NCI-H526 (cell line): ENCODE measurements at places on chromosomes 6 and 20.

- DNase-seq, result no peak
These were observed 47.3 kb downstream of the DAAM2 start for GRCh38 chr6:39839445-39839844.

DNA sequence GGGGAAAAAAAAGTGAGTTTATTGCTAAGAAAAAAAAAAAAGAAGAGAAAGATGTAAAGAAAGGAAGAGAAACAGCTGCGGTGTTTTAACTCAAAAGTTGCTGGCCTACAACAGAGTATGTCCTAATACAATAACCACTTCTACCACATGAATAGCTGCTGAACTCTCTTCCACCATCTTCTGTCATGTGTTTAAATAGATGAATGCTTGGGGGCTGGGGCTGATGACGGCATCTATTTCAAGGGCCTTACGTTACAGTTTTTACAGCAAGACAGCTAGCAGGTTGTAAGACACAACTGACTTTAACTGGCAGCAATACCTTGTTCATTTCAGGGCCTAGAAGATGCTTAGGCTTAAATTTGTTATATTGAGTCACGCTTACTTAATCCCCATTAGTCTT lies 50.4 kb downstream of the MAP3K7 start:
- no peak for DNase-seq

DNA sequence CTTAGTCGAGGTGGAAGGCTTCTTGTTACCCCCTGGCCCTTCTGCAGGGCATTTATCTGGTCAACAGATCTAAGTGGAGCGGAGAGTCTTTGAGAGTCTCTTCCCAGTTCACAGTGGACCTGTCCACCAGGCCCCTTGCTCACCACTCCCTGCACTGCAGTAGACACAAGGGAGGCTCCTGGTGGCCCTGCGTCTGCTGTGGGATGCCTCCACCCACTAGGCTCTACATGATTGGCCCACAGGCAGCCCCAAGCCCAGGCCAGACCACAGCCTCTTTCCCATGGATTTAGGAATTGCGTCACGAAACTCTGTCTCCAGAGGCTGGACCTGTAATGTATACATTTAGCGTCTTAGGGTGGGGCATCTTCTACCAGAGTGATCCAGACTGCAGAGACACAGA lies 28.4 kb downstream of the TBC1D7 start:
- no peak for DNase-seq

- DNase-seq, result no peak
These were observed 231.8 kb upstream of the QKI start for GRCh38 chr6:163182696-163183095.

DNA sequence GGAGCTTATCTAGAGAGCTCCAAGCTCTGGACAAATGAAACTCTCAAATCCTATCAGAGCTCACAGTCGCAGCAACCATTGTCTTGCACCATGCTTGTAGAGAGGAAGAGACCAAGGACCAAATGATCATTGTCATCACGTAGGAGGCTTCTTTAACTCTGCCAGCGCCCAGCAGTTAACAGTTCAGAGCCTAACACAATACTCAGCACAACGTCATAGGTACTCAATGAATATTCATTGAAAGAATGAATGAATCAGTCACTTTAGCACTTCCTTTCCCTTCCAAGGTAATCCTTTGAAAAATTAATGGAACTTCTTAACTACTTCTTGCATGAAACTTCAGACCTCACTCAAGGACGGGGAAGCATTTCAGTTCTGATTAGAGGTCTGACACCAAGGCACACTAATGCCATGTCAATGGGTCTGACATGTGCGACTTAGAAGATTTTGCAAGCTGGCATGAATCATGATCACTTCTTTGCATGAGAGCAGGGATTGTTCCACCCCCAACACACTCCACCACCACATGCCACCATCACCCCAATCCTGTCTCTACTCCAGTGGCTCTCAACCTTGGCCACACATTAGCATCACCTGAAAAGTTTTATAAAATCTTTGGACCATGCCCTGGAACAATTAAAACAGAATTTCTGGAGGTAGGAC lies 45.1 kb downstream of the KHDC1L start:
- no peak for DNase-seq

DNA sequence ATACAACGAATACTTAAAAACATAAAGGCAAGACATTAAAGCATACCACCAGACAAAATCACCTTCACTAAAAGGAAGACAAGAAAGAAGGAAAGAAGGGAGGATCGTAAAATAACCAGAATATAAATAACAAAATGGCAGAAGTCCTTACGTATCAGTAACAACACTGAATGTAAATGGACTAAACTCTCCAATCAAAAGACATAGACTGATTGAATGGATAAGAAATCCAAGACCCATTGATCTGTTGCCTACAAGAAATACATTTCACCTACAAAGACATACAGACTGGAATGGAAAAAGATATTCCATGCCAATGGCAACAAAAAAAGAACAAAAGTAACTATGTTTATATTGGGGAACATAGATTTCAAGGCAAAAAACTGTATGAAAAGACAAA lies 74.1 kb downstream of the LMBRD1 start:
- DNase-seq, result no peak

GRCh38 chr6:45148278-45148677 lies 179.9 kb upstream of the RUNX2 start:
- no peak for DNase-seq

DNA sequence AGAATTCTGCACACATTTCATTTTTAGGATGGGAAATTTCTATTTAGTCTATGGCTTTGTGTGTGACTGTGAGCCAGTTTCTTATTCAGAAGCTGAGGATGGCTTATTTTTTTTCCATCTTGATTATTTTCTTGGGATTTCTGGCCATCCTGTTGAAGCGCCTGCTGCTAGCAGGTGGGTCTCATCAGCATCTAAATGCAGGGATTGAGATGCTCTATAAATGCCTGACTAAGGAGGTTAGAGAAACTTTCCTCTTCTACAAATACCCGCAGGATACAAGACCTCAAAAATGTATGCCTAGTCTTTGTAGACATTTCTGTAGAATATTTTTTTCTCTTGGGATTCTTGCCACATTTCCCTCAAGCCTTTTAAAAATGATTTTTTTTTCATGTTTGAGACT lies 138.0 kb upstream of the CCN2 start:
- no peak for DNase-seq

GRCh38 chr6:3939964-3940363 lies 90.8 kb downstream of the FAM50B start:
- no peak for DNase-seq

DNA sequence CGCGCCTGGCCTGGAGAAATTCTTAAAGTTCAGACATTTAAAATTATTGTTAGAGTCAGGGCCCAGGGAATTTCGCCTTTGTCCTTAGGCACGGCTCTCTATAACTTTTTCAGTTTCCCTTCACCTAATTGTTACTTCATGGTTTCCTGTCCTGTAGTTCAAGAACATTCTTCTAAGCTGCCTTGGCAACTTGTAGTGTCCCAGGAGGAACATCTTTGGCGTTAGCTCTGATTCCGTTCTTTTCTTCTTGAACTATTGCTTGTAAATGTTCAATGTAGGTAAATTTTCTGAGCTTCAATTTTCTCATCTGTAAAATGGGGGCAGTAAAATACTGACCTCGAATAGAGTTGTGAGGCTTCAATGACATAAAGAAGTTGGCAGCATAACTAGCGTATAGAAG lies 41.8 kb downstream of the TIAM2 start:
- no peak for DNase-seq

DNA sequence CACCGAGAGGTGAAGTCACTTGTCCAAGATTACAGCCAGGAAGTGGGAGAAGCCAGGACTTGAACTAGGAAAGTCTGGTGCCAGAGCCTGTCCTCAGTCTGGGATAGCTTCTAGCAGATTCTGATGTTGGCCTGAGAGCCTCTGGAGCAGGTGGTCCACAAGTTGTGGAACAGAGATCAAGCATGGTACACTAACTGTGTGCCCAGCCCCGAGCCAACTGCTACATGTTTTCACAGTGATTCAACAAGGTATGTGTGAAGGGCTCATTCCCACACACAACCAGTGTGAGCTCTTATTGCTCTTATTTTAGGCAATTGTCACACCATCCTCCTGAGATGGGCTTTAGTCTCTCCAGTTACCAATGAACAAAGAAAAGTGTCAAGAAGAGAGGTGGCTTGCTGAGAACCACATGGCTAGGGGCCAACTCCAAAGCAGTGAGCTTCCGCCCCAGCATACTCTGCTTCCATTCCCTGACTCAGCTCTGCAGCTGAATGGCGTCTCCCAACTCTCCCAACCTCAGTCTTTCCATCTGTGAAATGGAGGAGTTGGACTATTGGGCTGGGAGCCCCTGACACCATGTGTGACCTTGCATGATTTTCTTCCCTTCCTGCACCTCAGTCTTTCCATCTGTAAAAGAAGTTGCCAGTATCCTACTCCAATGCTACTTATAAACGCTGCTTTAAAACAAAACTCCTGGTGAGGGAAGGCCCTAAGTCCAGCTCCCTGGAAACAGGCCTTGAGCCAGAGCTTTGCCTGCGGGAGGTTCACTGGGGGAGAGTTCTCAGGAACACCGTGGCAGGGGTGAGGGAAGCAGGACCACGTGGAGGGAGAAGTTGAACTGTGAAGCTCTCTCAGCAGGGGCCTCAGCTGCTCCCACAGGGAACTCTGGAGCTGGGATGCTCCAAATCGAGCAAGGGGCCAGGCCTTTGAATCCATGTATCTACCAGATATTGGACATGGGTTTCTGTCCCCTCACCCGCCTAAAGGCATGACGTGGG lies 40.9 kb downstream of the CDH22 start:
- DNase-seq, result no peak

GRCh38 chr20:22931653-22932608 lies 103.2 kb upstream of the SSTR4 start:
- no peak for DNase-seq

DNA sequence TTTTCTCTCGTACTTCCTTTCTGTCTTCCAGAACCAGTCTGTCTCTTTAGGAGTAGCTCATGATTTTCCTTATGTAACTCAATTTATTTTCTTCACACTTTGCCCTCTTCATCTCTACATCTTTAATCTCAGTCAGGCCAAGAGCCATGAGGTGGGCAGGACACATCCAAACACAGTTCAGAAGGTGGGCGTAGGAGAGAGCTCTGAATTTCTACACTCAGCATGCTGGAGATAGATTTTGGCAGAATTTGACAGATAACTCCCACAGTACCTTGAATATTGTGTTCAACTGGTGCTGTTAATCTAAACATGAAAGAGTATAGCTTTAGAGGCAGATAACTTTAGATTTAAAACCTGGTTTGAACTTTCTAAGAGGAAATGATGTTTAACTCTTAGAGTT lies 23.8 kb upstream of the ZBTB24 start:
- no peak for DNase-seq

- DNase-seq, result no peak
These were observed 878.6 kb upstream of the MANEA start for GRCh38 chr6:94698773-94699172.

- DNase-seq, result no peak
These were observed 13.9 kb upstream of the RANBP9 start for GRCh38 chr6:13725570-13725969.

- DNase-seq, result no peak
These were observed 110.2 kb downstream of the LAMA2 start for GRCh38 chr6:128993166-128993565.

DNA sequence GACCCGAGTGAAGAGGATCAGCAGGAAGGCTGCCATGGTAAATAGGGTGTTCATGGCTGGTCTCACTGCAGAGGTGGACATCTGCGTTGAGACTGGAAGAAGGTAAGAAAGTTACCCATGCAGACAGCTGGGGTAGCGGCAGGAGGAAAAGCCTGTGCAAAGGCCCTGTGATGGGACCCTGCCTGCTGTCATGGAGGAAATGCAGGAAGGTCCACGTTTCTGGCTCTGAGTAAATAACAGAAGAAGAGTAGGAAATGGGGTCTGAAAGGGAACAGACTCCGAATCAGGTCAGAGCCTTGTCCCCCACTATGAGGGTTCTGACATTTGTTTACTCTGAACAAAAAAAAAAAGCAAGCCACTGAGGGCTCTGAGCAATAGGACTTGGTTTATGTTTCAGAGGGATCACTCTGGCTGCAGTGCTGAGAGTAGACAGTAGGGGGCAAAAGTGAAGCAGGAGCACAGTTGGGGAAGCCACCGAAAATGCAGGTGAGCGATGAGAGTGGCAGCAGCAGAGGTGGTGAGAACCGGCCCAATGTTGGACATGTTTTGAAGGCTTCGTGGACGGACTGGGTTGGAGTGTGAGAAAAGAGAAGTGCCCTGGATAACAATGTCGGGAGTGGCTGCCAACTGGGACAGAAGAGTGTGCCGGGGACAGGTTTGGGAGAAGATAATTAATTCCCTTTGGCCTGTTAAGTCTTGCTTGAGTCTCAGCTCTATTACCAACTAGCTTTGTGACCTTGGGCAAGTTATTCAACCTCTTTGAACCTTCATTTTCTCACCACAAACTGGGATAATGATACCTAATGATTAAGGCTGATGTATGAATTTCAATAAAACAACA lies 57.9 kb upstream of the MAP7 start:
- DNase-seq, result peak; percentile 78

- no peak for DNase-seq
These were observed 146.9 kb upstream of the MYLIP start for GRCh38 chr6:15981956-15982355.

- no peak for DNase-seq
These were observed 28.5 kb downstream of the SLC35D3 start for GRCh38 chr6:136950436-136951126.
